ENCODE measurements at places on chromosomes 2 and 18.

- no peak for DNase-seq
Observed at GRCh38 chr18:50644807-50645206, 84.9 kb downstream of the MAPK4 start.

GRCh38 chr2:195612611-195613495 lies 44.2 kb upstream of the SLC39A10 start:
- DNase-seq, result no peak

DNA sequence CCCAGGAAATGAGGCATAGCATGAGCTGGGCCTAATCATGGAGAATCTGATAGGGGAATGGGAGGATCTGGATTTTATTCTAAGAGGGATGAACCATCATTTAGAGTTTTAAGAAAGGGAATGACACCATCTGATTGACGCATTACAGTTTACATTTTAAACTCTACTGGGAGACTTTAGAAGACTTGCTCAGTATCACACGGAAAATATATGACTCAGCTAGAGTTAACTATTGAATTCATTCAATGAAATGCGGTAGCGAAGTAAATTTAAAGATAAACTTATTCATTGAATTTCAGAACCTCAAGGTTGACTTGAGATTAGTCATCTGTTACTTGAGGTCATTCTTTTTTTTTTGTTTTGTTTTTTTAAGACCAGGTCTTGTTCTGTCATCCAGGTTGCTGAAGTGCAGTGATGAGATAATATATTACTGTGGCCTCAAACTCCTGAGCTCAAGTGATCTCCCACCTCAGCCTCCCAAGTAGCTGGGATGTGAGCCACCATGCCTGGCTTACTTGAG lies 25.0 kb downstream of the MC4R start:
- no peak for DNase-seq

DNA sequence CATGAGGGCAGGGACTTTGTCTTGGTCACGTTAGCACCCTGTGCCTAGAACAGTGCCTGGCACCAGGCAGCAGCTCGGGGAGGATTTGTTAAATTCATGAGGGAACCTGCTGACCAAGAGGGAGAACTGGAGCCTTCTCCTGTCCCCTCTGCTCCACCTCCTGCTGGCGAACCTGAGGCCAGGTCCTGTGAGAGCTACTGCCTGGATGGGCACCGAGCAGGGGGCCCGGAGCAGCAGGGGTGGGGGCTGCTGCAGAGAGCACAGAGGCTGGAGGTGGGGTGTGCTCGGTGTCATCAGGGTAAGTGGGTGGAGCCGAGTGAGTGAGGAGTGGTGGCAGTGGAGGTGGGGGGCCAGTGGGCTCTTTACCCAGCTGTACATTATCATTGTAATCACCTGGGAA lies 52.1 kb upstream of the FAHD2A start:
- DNase-seq, result no peak

DNA sequence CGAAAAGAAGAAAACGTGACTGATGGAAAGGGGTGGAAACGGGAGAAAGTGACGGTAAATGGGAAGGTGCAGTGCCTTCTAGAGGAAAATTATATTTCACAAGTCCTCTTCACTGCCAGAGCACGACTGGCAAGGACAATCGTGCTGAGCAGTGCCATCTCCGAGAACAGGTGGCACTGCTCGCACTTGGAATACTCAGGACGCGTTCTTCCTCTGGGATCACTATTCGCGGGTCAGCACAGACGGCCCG lies 364 bp downstream of the STAT1 start:
- DNase-seq, result no peak

DNA sequence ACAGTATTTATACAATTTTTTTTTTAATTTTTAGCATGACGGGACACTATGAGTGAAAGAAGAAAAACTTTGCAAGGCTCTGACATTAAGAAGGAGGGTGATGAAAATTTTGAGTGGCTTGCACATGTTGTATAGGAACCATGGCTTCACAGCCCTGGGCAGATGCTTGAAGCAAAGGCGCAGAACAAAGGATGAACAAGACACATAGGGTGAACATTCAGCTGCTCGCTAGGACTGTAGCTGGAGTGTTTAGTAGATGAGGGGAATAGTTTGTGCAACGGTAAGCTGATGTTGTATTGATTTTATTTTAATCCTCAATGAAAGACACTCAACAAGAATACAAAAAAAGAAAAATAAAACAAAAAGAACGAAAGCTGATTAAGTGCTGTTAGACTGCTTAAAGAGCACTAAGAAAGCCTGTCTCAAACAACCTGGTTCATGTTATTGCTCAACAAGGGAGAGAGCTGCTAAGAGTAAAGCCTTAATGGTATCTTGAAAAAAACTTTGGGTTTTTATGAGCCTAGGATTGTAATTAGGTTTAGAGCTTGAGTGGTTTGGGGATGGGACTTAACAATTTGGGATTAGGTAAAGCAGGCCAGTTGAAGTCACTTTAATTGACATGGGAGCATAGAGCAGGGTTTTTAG lies 41.2 kb upstream of the GCFC2 start:
- no peak for DNase-seq

- DNase-seq, result no peak
Observed at GRCh38 chr2:120653046-120653445, 82.6 kb upstream of the GLI2 start.

DNA sequence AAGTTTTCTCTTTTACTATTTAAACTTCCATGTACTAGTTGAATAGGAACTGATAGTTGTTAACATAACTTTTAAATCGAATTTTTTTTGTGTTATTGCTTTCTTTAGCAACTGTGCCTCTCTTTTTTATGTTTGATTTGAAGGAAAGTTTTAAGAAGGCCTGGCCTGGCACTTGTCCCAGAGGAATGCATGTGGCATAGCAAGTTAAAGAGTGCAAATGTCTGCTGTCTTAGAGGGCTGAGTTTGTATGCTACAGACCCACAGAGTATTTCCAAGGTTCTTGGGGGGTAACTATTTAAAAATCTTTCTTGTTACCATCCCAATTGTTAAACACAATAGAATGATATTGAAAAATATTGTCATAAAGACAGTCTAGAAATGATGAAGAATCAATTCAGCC lies 47.0 kb downstream of the MTCL1 start:
- no peak for DNase-seq

DNA sequence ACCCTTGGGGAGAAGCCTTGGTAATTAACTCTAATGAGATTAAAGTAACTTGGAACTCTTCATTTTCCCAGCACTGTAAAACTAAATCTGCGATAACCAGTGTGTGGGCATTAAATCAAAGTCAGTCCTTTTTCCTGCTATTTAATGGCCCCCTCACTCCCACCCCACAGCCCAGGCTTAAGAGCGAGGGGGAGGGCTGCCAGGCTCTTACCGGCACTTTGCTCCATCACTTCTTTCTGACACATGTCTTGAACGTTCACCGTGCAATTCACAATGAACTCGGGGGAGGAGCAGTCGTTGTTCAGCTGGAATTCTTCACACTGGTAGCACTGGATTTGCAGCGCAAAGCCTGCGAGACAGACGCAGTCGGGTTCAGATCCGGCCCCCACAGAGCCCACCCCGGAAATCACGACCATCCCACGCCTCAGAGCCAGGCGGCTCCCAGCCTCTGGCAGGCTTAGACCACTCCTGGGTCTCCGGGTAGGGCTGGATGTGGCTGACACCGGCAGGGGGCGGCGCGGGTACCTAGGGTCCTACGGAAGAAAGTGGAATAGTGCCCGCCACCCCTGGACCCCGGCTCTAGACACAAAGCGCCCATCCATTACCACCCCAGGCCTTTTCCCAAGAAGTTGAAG lies 1.7 kb downstream of the LYPD1 start:
- DNase-seq, result no peak

GRCh38 chr2:11876889-11877288 lies 130.5 kb downstream of the LPIN1 start:
- no peak for DNase-seq

- no peak for DNase-seq
Observed at GRCh38 chr2:191382801-191383200, 137.6 kb downstream of the MYO1B start.

DNA sequence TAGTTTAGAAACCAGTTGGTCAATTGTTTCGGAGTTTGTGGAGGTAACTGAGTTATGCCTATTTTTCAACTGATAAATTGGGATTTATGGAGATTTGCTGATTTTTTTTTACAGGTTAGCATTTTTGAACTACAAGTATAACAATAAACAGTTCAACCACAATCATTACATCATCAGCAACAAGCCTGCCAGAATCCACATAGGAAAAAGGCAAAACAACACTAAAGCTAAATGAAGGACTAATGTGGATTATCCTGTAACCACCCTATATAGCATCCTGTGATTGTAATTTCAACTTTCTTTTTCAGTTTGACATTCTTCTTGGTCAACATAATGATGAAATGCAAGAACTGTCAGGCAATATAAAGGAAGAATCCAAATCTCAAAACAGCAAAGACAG lies 76.5 kb downstream of the CCDC102B start:
- no peak for DNase-seq

- no peak for DNase-seq
Observed at GRCh38 chr18:12336171-12336613, 28.2 kb downstream of the TUBB6 start.

DNA sequence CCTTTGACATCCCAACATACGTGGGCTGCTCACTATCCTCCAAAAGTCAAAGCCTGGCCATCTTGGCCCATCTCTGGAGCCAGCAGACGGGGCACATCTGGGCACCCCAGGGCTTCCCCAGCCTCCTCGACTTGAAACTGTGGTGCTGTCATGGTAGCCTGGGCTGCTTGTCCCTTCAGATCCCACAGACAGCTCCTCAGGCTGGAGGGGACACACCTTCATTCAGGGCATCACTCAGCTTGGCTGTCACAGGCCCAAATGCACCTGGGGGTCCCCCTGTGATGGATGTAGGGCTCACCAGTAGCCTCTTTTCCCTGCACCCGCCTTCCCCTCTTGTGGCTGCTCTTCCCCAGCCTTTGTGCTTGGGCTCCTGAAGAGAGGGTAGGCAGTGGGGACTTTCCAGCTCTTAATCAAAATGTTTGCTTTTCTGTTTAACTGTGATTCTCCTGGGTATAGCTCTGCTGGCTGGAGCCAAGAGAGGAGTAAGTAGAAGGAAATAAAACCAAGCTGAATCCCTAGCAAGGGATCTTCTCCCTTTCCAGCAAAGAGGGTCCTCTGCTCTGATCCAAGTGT lies 92.3 kb downstream of the GYPC start:
- DNase-seq, result no peak

GRCh38 chr2:8641301-8641965 lies 40.4 kb upstream of the ID2 start:
- no peak for DNase-seq

- DNase-seq, result no peak
Observed at GRCh38 chr2:85790032-85790431, 36.2 kb downstream of the ATOH8 start.

DNA sequence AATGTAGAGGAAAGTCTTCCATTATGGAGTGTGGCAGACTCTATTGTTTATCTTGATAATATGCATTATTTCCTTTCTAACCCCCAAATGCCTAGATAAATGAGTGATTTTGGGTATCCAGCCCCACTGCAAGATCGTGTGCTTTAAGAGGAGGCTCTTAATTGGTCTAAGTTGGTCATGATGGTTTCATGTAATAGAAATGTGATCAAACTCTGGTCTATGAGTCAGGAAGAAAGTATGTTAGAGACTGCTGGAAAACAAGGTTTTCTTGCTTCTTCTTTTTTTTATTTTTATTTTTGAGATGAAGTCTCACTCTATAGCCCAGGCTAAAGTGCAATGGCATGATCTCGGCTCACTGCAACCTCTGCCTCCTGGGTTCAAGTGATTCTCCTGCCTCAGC lies 344.5 kb upstream of the TNP1 start:
- no peak for DNase-seq

DNA sequence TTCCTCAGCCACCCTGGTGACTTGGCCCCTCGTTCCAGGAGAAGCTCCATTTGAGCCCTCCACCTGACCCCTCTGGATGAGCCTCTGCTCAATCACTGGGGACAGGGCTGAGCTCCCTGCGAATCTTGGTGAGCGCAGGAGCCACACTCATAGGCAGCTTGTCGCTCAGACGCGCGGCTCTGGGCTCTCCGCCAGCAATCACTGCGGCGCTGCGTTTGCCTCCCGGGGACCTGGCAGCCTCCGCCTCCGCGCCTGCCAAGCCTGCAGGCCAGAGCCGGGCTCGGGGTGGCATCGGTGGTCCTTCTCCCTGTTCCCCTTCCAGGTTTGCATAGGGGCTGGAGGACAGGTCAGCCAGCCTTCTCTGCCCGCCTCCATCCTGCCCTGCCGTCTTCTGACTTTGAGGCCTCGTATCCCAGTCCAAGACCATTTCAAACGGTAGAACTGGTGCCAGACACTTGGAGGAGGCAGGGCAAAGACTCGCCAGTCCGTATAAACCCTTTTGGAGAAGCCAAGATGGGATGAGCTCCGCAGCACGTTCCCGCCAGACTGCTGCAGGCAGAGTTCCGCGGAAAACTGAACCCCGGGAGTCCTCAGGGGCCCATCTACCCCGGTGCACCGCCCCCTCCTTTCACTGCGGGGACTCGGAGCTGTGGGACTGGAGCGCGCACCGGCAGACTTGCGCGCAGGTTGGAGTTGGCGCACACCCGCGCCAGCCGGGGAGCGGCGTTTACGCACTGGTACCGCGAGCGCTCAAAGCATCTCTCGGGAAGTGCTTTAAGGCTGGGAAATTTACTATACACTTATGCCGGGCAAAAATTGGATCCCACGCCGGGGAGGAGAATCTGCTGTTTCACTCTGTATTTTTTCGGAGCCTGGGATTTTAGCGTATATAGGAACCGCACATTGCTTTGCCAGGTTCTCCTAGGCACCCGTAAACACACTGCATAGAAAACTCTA lies 1.1 kb upstream of the TACR1 start:
- DNase-seq, result no peak

- no peak for DNase-seq
Observed at GRCh38 chr2:171524018-171524401, 1.7 kb downstream of the CYBRD1 start.

Measured in stimulated activated CD8-positive, alpha-beta memory T cell treated with anti-CD3 and anti-CD28 coated beads, Interleukin-12 subunit alpha, Interleukin-12 subunit beta, amount 100 ng/mL, for 4 hours (primary cell).